ENCODE measurements at places on chromosomes 3 and 15. TPM values are rescaled to one million over a fixed set of nuclear protein-coding genes. Genes with fewer than 3 reads are reported as not detected.

The SLC9C1 gene
- total RNA-seq, result 2.5 TPM

The CCDC54 gene
- not detected for total RNA-seq

The SLC24A5 gene
- total RNA-seq, result not detected

The TERC gene
- 48.5 TPM for total RNA-seq

The MUC20 gene
- total RNA-seq, result 0.57 TPM

GRCh38 chr3:61669668-61670299, 108.4 kb downstream of the PTPRG start:
- no peak for DNase-seq

DNA sequence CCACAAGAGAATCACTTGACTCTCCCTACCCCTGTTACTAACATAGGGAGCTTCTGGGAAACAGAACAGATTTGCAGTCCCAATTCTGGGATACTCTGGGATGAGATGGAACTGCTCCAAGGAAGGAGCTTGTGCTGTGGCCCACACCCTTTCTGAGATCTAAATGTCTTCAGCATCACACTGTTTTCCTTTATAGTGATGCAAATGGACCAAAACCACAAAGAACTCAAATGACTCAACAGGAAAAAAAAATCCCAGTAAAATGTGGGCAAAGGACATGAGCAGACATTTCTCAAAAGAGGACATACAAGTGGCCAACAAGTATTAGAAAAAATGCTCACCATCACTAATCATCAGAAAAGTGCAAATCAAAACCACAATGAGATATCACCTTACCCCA, 155.6 kb downstream of the NECTIN3 start:
- no peak for DNase-seq

DNA sequence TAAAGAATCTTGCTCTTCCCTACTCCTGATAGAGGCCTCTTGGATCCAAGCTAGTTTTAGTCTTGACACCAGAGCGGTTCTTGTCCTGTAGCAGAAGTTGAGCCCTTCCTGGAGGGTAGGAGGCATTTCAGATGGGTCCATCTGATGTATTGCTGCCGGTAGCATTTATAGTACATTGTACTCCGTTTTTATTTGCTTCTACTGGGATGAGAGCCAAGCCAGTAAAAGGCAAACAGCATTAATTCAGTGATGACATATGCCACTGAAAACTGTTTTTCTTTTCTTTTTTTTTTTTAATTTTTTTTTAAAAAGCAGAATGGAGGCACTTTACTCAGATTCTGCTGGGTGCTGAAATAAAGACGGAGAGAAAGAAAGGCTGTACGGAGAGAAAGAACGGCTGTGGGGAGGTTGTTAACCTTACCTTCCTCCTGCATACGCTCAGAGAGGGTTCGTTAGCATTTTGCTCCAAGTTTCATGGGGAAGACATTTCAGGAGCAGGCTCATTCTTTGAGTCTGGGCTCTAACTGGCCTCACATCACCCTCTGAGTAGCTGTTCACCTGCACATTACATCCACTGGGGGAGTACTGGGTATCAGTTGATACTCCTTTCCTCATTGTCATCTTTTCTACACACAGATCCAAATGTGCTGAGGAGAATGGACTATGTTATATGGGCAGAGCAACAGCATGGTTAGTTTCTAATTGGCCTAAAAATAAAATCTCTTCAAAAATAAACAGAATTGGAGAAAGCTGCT, 161.5 kb downstream of the FEZF2 start:
- no peak for DNase-seq

- no peak for DNase-seq
Measured at GRCh38 chr15:58228718-58229117, 90.5 kb downstream of the AQP9 start.

GRCh38 chr3:162161595-162161994, 665.0 kb downstream of the OTOL1 start:
- DNase-seq, result no peak

- no peak for DNase-seq
Measured at GRCh38 chr15:90154246-90154645, 46.9 kb upstream of the SEMA4B start.

- DNase-seq, result no peak
Measured at GRCh38 chr3:151875759-151876158, 2.3 kb downstream of the SUCNR1 start.

All from WTC11 (cell line).